Activated CD8-positive, alpha-beta memory T cell treated with anti-CD3 and anti-CD28 coated beads for 1 hour (primary cell): ENCODE measurements at places on chromosomes 7 and 10.

GRCh38 chr7:108452707-108453106 lies 3.5 kb downstream of the NRCAM start:
- DNase-seq: no peak

DNA sequence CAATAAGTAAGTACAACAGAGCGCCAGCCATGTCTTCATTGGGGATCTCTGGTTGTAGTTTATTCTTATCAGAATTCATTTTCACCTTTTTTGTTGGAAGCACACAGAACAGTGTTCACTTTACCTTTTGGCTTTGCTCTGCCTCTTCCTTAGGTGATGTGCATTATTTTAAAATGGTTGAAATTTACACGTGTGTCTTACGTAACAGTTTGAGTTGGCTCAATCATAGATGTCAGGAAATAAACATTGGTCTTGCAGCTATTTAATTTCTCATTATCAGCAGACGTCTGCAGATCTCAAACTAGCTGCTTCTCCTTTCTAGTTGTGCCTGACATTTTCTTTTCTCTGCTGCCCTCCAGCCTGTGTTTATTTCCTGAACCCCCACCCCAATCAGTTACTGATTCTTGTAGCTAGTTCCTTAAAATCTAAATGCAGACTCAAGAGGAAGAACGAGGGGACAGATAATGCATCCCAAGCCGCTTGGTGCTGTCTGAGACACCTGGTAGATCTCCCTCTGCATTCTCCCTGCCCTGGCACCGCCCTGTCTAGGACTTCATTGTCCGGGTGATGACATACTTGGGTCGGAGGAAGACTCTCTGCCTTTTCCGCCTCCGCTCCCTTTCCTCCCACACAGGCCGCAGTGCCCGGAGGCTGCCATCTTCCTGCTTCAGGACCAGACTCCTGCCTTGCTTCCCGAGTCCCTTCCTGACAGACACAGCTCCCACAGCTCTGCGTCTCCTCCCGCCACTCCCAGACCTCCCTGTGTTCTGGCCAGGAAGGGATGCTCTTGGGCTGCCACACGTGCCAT lies 108.2 kb downstream of the ANKRD61 start:
- DNase-seq: no peak

DNA sequence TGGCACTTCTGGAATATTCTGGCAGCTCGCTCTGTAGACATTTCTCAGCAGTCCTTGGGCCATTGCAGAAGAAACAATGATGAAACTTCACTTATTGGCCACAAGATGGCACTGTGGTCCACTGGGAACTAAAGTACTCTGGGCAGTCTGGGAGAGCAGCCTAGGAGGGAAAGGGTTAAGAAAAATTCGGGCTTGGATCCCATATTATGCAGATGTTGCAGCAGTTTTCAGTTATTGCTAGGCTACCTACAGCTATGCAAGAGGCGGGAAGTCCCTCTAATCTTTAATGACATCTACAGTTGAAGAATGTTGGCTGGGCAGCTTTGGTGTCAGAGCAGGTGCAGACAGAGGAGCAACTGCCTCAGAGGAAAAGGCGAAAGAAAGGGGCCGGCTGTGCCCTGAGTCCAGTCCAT lies 201.7 kb upstream of the PRSS58 start:
- DNase-seq: no peak

DNA sequence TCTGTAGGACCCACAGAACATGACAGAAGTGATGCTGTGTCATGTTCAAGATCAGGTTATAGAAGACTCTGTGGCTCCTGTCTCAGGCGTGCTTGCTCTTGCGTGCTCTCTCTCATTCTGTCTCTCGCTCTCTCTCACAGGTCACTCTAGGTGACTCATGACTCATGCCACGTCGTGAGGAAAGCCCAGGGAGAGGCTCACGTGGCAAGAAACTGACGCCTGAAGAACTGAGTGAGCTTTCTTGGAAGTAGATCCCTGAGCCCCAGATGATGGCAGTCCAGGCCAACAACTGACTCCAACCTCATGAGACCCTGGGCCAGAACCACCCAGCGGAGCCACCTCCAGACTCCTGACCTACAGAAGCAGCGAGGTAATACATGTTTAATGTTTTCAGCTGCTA lies 103.3 kb downstream of the DNMBP start:
- DNase-seq: no peak

GRCh38 chr10:18501198-18501597 lies 150.2 kb downstream of the NSUN6 start:
- no peak for DNase-seq

GRCh38 chr10:130171196-130171595 lies 35.0 kb downstream of the GLRX3 start:
- DNase-seq: no peak

- DNase-seq: no peak
Observed at GRCh38 chr10:115624448-115624847, 531.3 kb downstream of the ATRNL1 start.

GRCh38 chr10:28077889-28078288 lies 79.0 kb upstream of the ODAD2 start:
- no peak for DNase-seq

- DNase-seq: no peak
Observed at GRCh38 chr10:114334301-114334700, 70.0 kb downstream of the AFAP1L2 start.

GRCh38 chr7:91778416-91778815 lies 102.1 kb downstream of the MTERF1 start:
- no peak for DNase-seq

DNA sequence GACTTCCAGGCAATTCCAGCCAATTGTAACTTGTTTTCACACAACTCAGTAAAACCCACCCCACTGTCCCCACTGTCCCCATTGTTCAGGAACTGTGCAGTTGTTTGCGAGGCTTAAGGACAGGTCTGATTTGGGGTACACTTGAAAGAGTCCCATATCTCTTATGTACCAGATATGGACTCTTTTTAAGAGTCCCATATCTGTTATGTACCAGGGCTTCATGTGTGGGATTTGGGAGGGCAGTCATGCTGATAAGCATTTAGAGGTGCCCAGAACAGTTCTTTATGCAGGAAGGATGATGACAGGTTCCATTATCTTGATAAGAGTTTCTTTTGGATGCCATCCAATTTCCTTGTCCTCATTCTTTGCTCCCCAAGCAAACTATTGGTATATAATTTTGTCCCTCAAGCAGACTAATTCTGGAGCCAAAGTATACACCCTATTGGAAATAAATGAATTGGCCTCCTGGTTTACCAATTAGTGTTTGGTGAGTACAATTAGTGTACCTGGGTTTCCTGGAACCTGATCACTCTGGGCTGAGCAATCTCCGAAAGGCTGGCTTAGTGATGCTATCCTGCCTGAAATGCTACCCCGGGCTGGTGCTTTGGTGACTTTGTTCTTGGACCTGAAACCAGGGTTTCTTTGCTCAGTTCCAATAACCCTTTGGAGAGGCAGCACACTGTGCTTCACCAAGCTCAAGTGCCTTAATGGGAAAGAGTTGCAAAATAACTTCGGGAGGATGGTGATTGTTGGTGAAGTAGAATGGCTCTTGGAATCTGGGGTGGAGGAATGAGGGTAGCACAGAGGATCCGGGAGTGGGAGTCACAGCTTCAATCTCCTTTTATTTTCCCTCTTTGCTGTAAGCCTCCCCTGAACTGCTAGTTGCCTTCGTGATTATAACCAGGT lies 6.2 kb upstream of the DMBT1 start:
- DNase-seq: no peak

- DNase-seq: no peak
Observed at GRCh38 chr7:74272305-74273038, 16.7 kb upstream of the CLIP2 start.

GRCh38 chr7:103551016-103551415 lies 105.0 kb upstream of the SLC26A5 start:
- DNase-seq: no peak

DNA sequence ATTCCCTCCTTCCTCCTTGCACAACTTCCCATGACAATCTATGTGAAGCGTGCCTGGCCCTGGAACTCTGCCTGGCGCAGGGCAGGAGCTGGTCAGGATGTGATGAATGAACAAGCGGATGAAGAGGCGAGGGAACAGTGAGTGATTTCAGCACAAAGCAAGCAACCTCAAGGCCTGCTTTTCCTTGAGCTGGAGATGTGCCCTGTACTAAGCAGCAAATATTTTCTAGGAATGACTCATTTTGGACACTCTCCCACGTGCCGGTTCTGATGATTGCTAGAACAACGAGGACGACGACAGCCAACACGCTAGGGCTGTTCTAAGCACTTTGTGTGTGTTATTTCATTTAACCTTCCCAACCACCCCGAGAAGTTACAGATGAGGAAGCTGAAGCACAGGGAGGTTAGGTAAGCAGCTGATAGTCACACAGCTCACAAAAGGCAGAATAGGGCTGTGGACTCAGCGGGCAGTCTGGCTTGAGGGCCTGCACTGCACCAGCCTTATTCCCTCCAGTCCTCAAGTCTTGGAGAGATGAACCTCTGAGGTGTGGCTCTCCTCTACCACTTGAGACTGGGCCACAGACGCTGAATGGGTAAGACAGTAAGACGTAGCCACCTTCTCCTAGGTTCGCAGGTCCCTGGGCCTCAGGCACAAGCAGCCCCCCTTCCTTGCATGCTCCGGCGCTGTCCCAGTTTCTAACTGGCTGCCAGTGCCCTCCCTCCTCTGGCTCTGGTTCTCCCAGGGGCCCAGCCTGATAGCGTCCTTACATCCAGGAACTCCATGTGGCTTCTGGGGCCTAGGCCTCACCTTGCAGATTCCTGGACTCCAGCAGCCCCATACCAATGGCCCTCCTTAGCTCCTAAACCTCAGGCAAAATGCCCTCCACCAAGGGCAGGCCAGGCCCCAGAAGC lies 59.0 kb downstream of the YKT6 start:
- no peak for DNase-seq

DNA sequence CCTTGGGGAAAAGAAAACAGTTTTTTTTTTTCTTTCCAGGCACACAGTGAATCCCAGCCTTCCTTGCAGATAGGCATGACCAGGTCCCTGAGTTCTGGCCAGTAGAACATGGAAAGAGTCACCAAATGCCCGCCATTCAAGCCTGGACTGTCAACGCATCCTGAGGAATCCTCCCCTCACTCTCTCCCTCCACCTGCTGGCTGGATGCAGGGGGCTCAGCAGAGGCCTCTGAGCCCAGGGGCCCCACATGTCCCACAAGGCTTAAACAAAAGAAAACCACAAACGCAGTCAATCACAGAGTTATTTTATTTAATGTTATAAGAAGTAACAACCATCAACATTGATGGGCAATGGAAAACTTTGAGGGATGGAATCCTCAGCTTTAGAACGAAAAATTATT lies 93.1 kb downstream of the JCAD start:
- DNase-seq: no peak

DNA sequence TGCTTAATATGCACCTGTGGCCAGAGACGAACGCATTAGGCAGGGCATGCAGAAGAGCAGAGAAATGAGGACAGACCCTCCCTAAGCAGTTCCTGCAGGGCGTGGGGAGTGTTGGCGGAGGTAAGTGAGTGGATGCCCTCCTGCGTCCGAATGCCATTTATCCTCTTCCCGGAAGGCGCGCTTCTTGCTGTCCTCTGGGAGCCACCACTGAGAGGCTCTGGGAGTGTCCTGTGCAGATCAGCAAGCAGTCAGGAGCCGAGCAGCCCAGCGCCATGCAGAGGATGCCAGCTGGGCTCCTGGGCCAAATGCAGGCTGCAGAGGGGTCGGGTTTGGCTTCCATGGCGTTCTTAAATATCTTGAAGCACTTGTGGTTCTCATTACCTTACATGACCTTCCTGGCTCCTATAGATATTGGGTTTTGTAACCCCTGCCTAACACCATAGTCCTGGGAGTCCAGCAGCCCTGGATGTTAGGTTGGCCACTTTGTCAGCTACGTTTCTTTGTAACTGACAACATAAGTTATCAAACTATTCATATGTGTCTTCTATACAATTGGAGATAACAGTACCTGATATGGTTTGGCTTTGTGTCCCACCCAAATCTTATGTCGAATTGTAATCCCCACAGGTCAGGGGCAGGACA lies 30.0 kb upstream of the SLIT1 start:
- DNase-seq: no peak

GRCh38 chr7:19177269-19177668 lies 32.0 kb upstream of the FERD3L start:
- no peak for DNase-seq

GRCh38 chr10:75432763-75433162 lies 1.3 kb downstream of the LRMDA start:
- DNase-seq: no peak

DNA sequence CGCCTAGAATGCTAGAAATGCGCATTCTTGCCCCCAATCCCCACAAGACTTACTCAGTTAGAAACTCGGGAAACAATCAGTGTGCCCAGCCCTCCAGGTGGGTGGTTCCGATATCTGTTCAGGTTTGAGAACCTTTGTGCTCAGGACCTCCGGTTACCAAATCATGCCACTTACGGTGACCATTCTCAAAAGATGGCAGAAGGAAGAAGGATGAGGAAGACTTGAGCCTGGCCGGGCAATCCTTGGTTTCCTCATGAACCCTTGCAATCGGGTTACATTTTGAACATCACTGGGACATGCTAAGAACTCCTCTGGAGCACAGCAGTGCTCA lies 52.1 kb downstream of the RBM17 start:
- DNase-seq: no peak

DNA sequence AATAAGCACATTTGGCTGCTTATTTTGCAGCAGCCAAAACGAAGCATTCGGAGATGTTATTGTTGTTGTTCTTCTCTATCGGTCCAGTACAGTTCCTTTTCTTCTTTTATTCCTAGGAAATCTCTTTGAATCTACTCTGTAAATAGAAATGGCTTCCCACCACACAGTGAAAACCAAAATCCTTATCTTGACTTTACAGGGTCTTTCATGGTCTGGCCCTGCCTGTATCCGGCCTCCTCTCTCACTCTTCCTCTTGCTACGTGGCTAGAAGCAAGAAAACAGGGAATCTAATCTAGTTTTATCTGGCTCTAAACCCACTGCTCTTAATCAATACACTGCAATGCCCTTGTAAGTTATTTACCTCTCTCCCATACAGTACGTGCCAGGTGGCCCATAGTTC lies 926.0 kb upstream of the C7orf33 start:
- DNase-seq: no peak
